ENCODE measurements at places on chromosomes 1 and 21. TPM values are rescaled to one million over a fixed set of nuclear protein-coding genes. Genes with fewer than 3 reads are reported as not detected.

GRCh38 chr1:58805716-58806571, 22.1 kb upstream of the JUN start:
- no peaks in the 10 kb centered on the region for H3K36me3 ChIP-seq
- DNase-seq: no peak
- H3K4me1 ChIP-seq: no peaks in the 10 kb centered on the region
- no peaks in the 10 kb centered on the region for H3K27me3 ChIP-seq
- no peak overlapping the region for H3K27ac ChIP-seq

GRCh38 chr1:42328916-42329496, 6.0 kb downstream of the FOXJ3 start:
- no peak overlapping the region for H3K4me3 ChIP-seq
- no peaks in the 10 kb centered on the region for H3K4me1 ChIP-seq
- DNase-seq: no peak
- H3K27me3 ChIP-seq: no peaks in the 10 kb centered on the region
- H3K27ac ChIP-seq: no peak overlapping the region
- no peaks in the 10 kb centered on the region for H3K36me3 ChIP-seq

DNA sequence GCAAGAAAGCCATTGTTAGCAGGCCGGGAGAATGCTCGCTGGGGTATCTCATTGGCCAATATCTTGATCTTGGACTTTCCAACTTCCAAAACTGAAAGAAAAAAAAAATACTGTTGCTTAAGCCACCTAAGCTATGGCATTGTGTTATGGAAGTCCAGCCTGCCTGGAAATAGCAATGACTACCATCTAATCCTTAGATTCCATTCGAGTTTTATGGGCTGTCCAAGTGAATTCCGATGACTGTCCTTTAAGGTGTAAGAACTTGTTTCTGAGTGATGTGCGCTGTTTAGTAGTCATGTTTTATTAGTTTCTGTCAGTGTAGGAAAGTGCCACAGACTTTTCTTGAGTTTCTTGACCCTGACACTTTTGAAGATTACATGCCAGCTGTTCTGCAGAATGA, 762.6 kb downstream of the USP25 start:
- H3K4me1 ChIP-seq: peaks cover 2% of the 10 kb centered on the region
- no peak overlapping the region for H3K27ac ChIP-seq
- no peak for DNase-seq
- no peaks in the 10 kb centered on the region for H3K27me3 ChIP-seq

DNA sequence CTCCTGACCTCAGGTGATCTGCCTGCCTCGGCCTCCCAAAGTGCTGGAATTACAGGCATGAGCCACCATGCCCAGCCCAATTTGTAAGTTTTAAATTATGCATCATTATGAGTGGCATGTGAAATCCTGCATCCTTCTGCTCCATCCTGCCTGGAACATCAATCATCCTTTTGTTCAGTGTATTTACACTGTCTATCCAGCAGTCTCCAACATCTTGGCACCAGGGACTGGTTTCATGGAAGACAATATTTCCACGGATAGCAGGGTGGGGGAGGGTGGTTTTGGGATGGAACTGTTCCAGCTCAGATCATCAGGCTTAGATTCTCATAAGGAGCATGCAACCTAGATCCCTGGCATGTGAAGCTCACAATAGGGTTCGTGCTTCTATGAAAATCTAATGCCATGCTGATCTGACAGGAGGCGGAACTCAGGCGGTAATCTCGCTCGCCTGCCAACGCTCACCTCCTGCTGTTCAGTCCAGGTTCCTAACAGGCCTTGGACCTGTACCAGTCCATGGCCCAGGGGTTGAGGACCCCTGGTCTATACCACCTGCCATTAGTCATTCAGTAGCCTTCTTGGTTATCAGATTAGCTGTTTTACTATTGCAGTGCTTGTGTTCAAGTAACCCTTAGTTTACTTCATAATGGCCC, 22.2 kb upstream of the TCEA3 start:
- H3K4me3 ChIP-seq: no peak overlapping the region
- H3K36me3 ChIP-seq: peaks cover 42% of the 10 kb centered on the region
- no peaks in the 10 kb centered on the region for H3K27me3 ChIP-seq
- no peak overlapping the region for H3K27ac ChIP-seq
- H3K4me1 ChIP-seq: peaks cover 9% of the 10 kb centered on the region

Gene NIBAN1
- total RNA-seq: 50.5 TPM

Gene CGN
- total RNA-seq: 0.35 TPM
